ENCODE measurements at places on chromosomes 11 and 22.

GRCh38 chr22:38456841-38457699 lies 2.1 kb upstream of the KCNJ4 start:
- no peak for DNase-seq

- DNase-seq = no peak
Measured at GRCh38 chr11:94924612-94925011, 48.7 kb downstream of the CWC15 start.

- DNase-seq = no peak
Measured at GRCh38 chr22:19986011-19986409, 30.6 kb downstream of the ARVCF start.

GRCh38 chr11:56404393-56404792 lies 8.1 kb upstream of the OR5AL1 start:
- no peak for DNase-seq

All from fibroblast of the conjunctiva (primary cell).